ENCODE measurements at places on chromosomes 5 and 9. TPM values are rescaled to one million over a fixed set of nuclear protein-coding genes. Genes with fewer than 3 reads are reported as not detected.

The TMEM171 gene
- 3.0 TPM for total RNA-seq

The HTR4 gene
- total RNA-seq = not detected

The SMIM3 gene
- 9.8 TPM for total RNA-seq

The OR1J1 gene
- not detected for total RNA-seq

The FRRS1L gene
- total RNA-seq = 0.14 TPM

The MYORG gene
- 3.8 TPM for total RNA-seq

The BTNL8 gene
- not detected for total RNA-seq

The FCN2 gene
- not detected for total RNA-seq

The SCGB3A2 gene
- not detected for total RNA-seq

The CTXN3 gene
- not detected for total RNA-seq

The SAXO1 gene
- under 0.01 TPM for total RNA-seq

The ANKDD1B gene
- 0.63 TPM for total RNA-seq

The PCDHA8 gene
- under 0.01 TPM for total RNA-seq

The PAPPA gene
- total RNA-seq = 15.5 TPM

The CPEB4 gene
- total RNA-seq = 32.7 TPM

The LCN6 gene
- not detected for total RNA-seq

The PCDHB11 gene
- 1.8 TPM for total RNA-seq

The RPS14 gene
- total RNA-seq = 3,855 TPM

The PRDM9 gene
- not detected for total RNA-seq

The INSL6 gene
- not detected for total RNA-seq

The MARCOL gene
- total RNA-seq = not detected

The ANGPTL2 gene
- 4.9 TPM for total RNA-seq

The SLIT3 gene
- total RNA-seq = 5.0 TPM

The TUBB4B gene
- 275 TPM for total RNA-seq

The CTNNAL1 gene
- total RNA-seq = 20.3 TPM

The NDFIP1 gene
- total RNA-seq = 54.3 TPM
